ENCODE measurements at places on chromosomes 7 and 10. TPM values are rescaled to one million over a fixed set of nuclear protein-coding genes. Genes with fewer than 3 reads are reported as not detected.

Gene CPA1
- 0.17 TPM for total RNA-seq

Gene SPDYE5
- not detected for total RNA-seq

Gene LIPN
- total RNA-seq = not detected

Gene IL2RA
- not detected for total RNA-seq

Gene OR2A42
- not detected for total RNA-seq

Data from H7 (cell line).